ENCODE measurements at places on chromosomes 1 and 21.

DNA sequence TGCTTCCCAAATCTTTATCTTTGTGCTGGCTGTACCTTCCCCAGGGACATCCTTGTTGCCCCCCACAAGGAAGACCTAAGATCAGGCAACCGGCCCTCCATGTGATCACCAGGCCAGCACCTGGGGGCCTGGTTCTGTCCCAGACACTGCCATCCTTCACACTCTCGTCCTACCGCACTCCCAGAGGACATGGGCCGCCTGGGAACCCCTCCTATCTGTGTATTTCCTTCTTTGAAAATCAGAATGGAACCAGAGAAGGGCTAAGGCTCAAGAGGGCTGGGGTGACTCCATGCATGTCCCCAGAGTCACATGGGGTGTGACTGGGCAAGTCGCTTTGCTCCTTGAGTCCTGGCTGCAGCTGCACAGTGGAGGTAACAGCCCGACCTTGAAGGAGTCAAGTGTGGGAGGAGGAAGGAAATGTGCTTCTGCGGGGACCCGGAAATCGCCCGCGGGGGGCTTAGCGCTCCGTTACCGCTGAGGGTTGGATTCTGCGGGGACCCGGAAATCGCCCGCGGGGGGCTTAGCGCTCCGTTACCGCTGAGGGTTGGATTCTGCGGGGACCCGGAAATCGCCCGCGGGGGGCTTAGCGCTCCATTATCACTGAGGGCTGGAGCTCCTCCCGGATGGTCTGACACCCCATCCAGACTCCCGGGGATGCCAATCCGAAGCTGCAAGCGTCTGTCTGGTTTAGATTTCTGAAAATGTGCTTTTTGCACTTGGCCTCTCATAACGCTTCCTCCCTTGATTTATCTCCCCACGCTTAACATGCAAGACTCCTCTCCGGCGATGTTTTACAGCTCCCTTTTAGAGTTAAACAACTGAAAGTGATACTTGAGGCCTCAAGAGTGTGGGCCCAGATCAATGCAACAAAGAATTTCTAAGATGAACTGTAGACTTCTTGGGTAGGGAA, 278.9 kb downstream of the NPHP4 start:
- DNase-seq: no peak

GRCh38 chr1:188444526-188444925, 1615.8 kb downstream of the PLA2G4A start:
- no peak for DNase-seq

- DNase-seq: no peak
These were observed 422.1 kb downstream of the PLPP3 start for GRCh38 chr1:56156971-56157876.

DNA sequence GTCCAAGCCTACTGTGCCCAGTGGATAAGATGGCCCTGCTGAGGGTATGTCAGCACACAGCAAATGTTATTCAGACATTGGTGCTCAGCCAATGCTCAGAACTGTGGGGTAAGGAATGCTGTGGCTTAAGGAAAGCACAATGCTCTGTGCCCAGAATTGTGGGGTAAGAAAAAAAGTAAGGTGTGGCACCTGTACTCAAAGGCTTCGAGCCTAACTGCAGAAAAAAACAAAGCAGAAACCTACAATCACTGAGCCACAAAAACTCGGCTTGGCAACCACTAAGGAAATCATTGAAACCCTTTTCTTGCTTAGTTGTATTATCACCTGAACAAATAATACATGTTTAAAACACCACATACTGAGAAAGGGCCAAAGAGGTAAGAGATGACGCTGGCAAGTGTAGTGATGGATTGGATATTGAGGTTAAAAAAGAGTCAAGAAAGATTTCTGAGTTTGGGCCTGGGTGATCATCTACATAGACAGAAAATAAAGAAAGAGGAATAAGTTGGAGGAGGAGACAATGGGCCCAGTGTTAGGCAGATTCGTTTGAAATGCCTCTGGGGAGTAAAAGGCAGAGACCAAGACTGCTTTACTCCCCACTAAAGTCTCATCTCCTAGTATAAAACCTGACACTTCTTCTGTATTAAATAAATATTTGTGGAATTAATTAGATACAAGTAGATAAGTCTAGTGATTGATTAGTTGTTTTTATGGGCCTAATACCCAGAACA, 25.9 kb upstream of the ATP1A1 start:
- no peak for DNase-seq

DNA sequence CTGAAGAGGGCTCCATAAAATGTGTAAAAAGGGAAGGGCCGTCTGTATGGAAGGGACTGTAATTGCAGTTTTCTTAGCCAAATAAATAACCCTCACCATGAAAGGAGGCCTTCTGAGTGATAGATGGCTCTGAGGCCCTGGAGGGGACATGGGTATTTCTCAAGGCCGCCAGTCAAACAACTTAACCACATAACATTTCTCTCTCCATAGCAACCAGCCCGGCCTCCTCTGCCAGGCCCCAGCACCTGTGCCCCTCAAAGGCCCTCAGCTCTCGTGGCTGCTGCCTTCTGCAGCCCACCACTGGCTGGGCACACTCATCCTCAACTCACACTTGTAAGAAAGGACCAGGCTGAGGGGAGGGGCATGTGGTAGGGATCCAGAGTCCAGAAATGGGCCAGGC, 57.0 kb upstream of the GJB5 start:
- no peak for DNase-seq

DNA sequence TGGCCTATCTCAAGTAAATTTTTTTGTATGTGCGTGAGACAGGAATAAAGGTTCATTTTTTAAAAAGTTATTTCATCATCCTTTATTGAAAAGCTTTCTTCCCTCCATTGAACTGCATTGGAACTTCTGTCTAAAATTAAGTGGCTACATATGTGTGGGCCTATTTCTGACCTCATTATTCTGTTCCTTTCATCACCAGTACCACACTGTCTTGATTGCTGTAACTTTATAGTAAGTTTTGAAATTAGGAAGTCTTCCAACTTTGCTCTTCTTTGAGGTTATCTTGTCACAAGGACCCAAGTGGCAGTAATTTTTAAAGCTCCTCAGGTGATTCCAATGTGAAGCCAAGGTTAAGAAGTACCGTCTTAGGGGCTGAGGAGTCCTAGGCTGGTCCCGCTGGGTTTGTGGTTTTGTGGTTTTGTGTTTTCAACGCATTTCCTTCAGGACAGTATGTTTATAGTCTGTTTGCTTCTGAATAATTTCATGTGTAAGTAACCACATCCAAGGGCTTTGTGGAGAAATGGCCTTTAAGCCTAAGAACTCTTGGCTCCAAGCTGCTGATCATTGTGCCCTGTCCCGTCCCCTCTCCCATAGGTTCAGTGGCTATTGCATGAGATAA, 12.4 kb upstream of the SCAF4 start:
- no peak for DNase-seq

DNA sequence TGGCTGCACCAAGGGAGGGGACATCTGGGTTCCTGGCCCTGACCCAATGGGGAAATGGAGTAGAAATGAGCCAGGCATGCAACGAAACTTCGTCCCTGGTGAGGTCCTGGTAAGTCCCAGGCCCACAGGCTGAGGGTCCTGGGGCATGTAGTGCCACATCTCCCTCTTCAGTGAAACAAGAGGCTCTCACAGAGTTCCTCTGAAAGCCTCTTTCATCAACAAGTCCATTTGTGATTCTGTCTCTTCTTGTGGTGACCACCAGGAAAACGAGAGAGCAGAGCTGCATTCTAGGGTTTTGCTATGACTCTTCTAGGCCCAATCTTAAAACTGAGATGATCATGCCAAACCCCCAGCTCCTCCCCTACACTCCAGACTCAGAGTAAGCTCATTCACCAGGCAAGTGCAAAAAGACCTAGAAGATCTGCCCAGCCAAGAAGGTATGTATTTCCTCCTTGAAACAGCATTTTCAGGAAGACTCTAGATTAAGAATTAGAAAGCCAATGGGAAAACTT, 24.3 kb upstream of the RNF220 start:
- DNase-seq: no peak

- no peak for DNase-seq
These were observed 5.2 kb upstream of the EXTL1 start for GRCh38 chr1:26016258-26016952.

- DNase-seq: no peak
These were observed at the start of gene LAMC1 for GRCh38 chr1:183023146-183023600. LAMC1 (plus strand) TSS chr1:183023420; CDS start chr1:183023717, 297 bp downstream.

DNA sequence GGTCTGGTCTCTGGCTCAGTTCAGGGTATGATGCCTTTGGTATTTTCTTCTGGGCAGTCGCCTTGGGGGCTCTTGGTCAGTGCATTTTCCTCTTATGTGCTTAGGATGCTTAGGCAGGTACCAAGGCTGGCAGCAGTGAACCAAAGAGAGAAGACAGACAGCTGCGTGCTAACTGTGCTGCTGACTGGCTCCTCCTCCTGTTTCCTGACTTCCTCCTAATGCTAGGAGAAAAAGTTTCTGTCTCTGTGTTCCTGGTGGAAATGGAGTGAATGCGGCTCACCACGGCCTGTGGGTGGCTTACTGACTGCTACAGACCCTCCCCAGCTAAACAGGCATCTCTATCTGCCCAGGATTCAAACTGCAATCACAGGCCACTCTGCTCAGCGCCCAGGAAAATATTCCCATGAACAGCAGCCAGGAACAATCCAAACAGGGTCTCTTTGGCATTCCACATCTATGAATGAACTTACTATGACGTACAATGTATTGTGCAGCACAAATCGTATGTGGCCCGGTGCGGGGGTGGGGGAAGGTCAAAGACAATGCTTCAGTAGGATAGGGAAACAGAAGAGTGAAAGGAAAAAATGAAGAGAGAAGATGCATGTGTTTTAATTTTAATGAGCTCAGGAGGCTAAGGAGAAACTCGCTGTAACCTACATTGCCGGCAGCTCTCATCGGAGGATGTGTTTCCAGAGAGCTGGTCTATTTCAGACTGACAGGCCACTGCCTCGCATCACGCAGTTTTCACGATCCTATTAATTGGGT, 2.8 kb downstream of the ABCG1 start:
- no peak for DNase-seq

DNA sequence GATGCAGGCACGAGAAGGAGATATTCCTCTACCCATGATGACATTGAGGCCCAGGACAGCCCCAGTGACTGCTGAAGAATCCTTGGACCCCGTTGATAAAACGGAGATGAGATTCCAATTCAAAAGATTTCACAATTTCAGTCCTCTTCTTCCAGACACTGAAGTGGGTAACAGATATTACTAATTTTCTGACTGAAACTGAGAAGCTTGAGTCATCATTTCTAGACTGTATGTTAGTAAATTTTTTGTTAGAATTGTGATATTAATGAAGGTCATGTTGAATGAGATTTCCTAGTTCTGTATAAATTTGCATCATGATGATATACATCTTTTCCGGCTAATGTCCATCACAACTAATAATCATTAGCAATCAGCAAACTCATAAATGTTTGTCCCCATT, 185.8 kb downstream of the CHRM3 start:
- no peak for DNase-seq

GRCh38 chr1:204723131-204723787, 37.7 kb upstream of the LRRN2 start:
- no peak for DNase-seq

DNA sequence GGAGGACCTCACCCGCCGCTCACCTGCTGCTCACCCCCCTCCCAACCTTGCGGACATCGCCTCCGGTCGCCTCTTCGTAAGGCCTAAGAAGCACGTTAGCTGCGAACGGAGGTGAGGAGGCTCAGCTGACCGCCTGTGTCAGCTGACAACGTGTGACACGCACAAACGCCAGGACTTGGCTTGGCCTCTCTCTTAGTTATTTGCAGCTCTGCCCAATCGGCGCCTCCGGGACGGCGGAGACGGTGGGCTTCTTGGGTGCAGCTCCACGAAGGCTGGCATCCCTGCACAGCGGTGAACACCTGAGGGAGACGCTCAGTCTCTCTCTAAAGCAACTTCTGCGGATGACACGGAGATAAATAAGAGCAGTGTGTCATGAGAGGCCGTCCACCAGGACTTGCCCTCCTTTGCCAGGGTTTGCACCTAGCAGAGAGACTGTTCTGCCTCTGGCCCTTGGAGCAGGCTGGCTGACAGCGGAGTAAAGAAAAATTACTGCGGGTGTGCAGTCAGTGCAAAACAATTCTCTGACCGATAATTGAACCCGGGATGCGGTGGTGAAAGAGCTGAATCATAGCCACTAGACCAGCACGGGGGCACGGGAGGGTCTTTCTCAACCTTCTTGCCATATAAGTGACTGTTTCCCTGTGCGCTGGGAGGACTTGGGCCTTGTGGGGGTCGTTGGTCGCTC, 318.9 kb downstream of the FAM72C start:
- DNase-seq: no peak

- DNase-seq: no peak
These were observed 79.3 kb upstream of the ATF3 start for GRCh38 chr1:212529211-212529741.

DNA sequence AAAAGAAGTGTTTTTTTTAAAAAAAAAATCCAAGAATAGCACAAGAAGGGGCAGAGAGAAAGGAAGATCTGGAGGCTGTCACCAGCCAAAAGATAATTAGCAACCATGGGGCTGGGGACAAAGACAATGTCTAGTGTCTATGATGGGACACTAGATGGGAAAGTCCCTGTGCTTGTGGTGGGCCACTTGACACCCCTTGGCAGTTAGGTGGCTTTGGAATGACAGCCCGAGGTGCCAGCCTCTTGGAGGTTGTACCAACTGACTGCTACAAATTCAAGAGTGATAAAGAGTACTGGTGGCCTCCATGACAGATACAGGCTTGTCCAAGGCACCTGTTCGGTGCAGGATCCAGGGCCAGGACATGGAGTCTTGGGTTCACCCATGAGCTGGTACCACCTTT, 21.6 kb downstream of the ATP2B4 start:
- DNase-seq: no peak

- no peak for DNase-seq
These were observed 39.2 kb downstream of the C21orf91 start for GRCh38 chr21:17779980-17780379.

DNA sequence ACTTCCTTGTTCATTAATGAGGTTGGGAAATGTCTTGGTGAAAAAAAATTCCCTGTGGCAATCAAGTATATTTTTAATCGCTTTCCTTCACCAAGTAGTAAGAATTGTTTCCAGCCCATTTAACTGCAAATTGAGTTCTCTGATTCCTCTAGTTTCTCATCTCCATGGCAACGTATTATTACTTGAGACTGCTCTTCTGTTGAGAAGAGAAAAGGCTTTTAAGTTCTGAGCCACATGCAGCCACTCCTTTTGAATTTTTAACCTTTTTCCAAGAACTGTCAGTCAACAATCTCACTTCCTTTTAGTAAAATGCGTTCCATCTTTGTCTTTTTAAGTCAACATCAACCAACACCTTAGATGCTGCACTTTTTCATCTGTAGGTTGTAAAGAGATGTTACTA, 75.7 kb upstream of the KIAA1614 start:
- no peak for DNase-seq

DNA sequence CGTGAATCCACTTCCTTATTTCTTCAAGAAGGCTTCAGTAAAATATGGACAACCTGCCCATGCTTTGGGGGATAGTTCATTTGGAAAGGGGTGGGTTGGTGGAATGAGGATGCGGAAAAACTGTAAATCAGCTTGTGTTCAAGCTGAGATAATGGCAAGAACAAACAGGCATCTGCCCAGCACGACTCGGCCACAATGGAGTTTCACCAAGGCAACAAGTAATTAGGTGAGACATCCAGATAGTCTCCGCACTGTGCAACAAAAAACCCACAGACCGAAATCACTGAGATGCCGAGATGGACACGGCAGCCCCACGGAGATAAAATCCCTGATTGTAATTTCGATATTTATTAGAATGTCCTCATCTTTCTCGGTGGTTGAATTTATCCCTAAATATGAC, 455.2 kb downstream of the AJAP1 start:
- DNase-seq: no peak

- DNase-seq: no peak
These were observed 35.4 kb downstream of the RSPH1 start for GRCh38 chr21:42460391-42461184.

- no peak for DNase-seq
These were observed 29.2 kb upstream of the PGBD5 start for GRCh38 chr1:230455291-230455690.

Data from stimulated activated CD4-positive, alpha-beta T cell treated with anti-CD3 and anti-CD28 coated beads, TNF-alpha, amount 100 ng/mL, for 48 hours (primary cell).